ENCODE measurements at places on chromosomes 3 and 15.

DNA sequence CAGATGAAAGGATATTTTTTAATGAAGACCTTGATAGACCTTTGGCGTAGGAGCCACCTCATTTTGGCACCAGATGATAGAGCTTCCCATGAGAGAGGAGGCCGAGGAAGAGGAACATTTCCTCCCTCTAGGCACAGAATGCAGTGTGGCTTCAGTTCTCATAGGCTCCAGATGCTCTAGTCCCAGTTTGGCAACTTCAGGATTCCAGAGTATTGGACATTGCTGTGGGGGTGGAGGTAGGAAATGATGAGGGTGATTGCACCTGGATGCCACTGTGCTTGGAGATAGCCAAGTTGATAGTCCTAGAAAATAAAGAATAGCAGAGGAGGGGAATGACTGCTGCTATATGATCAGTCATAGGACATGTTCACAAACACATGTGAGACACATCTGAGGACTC lies 58.3 kb upstream of the KY start:
- no peak for DNase-seq

DNA sequence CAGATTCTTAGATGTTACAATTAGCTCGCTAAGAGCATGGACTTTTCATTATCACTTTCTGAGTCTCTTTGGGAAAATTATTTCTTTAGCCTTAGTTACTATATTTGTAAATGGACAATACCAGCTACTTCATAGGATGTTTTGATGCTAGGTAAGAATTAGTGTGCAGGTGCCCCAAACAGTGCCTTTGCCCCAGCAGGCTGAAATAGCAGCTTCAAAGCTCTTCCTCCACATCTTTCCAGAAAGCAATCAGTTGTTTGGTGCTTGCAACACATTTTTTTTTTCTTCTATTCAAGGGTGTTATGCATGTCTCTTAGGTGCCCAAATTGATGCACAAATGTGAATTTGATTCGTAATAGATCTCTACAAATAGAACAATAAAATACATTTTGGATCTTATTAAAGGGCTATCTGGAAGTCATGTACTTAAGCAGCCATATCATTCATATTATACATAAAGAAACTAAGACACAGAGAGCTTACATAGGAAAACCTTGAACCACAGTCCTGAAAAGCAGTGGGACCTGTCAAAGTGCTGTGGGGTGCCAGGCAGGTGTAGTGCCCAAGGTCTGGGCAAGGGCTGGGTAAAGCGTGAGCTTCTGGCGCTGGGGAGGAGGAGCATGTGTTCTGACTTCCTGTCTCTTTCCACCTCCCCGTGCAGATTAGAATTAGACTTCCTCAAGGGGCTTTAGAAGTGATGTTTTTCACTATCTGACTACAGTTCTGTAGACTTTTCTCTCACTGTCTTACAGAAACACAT lies 62.9 kb downstream of the FNDC3B start:
- DNase-seq, result no peak

GRCh38 chr15:72340366-72340765 lies 20.4 kb upstream of the CELF6 start:
- DNase-seq, result no peak

DNA sequence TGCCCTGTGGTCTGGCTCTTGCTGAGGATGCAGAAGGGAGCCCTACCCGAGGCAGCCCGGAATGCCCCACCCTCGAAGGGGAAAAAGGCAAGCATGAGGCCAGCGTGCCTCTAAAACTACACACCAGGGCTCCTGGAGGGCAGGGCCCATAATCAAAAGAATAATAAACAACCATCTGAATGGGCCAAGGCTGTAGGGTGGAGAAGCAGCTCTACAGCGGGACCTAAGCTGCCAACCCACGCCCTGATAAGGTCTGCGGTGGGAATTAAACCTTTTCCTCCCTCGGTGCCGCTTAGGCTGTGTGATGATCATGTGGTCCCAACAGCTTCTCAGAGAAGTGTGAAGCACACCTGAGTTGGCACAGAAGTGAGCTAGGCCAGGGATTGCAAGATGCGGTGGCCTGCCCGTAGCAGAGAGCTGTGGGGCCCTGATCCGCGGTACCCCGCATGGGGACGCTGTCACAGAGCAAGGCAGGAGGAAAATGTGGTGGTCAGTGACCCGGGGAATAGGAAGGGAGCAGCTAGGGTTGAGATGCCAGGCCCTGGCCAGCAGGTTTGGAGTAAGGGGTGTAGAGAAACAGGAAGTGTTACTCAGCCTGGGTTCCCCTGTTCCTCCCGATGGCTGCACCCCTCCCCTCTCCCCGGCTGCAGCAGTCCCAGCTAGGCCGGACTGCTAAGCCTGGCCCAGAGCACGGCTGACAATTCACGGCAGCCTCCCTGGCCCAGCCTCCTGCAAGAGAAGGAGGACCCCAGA lies 1.1 kb upstream of the C15orf62 start:
- no peak for DNase-seq

GRCh38 chr3:52277071-52277964 lies 1.1 kb downstream of the WDR82 start:
- DNase-seq, result no peak

DNA sequence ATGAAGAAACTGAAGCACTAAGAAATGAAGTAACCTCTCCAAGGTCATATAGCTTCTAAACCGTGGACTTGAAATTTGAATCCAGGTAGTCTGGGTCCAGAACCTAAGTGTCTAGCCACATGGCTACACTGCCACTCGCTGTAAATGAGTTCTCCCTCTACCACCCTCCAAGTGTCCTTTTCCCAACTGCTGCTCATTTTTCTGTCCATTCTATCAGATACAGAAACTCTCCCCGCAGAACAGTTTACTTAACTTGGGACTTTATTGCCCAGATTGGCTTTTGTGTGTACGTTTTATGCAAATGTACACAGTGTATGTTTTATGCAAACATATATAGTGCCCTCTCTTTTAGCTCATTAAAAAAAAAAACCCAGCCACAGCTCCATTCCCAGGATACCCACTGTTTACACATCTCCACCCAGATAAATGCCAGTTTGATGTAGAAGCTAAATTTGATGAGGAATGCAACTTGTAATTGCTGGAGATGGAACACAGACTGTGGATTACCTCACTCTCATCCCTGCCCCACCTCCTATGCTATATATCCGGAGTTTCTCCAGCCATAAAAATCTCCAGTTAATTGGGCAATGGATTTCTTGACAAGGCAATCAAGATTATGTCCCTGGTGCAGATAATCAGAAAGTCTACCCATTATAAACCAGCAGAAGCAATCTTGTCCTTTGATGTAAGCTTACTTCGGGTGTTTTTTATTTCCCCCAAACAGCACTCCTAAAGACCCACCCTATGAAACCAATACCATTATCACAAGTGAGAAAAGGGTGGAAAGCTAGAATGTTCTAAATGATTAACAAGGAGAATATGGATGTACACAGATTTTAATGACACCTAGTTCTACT lies 42.0 kb downstream of the THBS1 start:
- no peak for DNase-seq
